ENCODE measurements at places on chromosomes 3 and 15.

GRCh38 chr15:75532413-75533250 lies 46.5 kb downstream of the PTPN9 start:
- H3K36me3 ChIP-seq, result no peaks in the 10 kb centered on the region
- H3K27ac ChIP-seq, result peak overlapping the region; percentile 87
- peak; percentile 38 for DNase-seq
- peaks cover 28% of the 10 kb centered on the region for H3K4me1 ChIP-seq
- H3K27me3 ChIP-seq, result peaks cover 2% of the 10 kb centered on the region

DNA sequence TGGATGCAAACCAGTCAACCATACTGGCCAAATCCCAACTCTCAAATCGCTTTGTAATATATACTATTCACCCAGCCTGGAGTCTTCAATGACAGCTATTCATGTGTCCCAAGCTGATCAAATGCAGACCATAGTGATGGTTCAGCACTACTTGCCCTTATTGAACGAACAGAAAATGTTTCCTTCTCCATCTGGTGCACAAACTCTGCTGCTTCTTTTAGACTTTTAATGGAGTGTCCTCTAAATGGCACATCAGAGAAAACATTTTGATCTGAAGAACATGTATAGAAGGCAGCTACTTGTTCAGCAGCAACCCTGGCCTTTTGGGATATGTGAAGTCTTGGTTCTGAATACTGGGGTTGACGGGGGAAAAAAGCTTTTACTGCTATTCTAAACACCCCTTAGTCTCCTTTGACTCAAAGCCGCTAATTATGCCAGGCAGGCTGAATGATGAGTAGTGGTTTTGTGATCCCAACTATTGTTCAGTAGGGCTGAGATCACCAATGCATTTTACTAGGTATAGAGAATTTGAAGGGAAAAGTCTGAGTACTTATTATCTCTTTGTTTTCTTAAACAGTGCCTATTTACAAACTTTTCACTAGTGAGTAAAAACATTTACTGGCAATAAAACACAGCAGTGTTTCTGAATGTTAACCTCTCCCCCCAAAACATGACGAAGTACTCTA lies 781.2 kb downstream of the ROBO1 start:
- no peaks in the 10 kb centered on the region for H3K36me3 ChIP-seq
- peak overlapping the region; percentile 71 for H3K4me3 ChIP-seq
- H3K27me3 ChIP-seq, result peaks cover 4% of the 10 kb centered on the region

DNA sequence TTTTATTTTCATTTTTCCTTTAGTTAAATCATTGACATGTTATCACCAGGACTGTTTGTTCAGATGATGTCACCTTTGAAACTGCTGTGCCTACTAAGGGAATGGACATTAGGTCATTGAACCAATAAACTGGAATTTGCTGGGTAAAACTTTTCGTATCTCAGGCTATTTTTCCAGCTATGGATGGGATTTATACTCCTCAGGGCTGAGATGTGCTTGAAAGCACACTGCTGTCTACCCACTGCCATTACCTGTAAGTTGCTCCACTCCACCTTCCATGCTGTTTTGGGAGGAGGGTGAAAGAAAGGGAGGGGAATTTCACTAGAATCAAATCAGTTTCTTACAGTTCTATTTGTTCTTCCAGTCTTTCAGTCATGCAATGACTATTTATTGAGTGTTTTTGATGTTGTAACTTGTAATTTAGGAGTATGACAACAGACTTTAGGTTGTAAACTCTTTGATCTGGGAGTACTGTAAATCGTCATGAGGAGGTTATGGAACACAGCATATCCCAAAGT lies 11.3 kb downstream of the EHD4 start:
- no peak overlapping the region for H3K27ac ChIP-seq
- no peak for DNase-seq
- peaks cover 2% of the 10 kb centered on the region for H3K27me3 ChIP-seq

DNA sequence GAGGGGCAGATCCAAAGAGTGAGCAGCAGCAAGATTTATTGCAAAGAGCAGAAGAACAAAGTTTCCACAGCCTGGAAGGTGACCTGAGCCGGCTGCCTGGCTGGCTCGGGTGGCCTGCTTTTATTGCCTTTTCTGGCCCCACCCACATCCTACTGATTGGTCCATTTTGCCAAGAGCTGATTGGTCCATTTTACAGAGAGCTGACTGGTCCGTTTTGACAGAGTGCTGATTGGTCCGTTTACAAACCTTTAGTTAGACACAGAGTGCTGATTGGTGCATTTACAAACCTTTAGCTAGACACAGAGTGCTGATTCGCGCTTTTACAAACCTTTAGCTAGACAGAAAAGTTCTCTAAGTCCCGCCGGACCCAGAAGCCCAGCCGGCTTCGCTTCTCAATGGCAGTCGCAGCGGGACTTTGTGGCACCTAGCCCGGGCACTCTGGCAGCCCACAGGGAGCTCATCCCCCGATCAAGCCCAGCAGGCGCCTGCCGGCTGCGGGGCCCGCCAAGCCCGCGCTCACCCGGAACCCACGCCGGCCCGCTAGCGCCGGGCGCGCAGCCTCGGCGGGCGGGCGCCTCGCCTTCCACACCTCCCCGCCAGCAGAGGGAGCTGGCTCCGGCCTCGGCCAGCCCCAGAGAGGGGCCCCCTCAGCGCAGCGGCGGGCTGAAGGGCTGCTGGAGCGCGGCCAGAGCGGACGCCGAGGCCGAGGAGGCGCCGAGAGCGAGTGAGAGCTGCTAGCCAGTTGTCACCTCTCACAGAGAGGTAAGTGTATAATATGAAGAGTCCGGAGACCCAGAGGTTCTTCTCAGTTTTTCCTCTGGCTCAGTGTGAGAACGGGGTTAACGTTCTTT lies 339.2 kb downstream of the CHL1 start:
- peak overlapping the region; percentile 85 for H3K4me3 ChIP-seq
- peaks cover 5% of the 10 kb centered on the region for H3K4me1 ChIP-seq
- H3K36me3 ChIP-seq, result peaks cover 8% of the 10 kb centered on the region
- H3K27me3 ChIP-seq, result peaks cover 3% of the 10 kb centered on the region
- no peak overlapping the region for H3K27ac ChIP-seq
- DNase-seq, result peak; percentile 73

- peaks cover 5% of the 10 kb centered on the region for H3K4me1 ChIP-seq
- H3K36me3 ChIP-seq, result peaks cover 6% of the 10 kb centered on the region
- no peak overlapping the region for H3K27ac ChIP-seq
- H3K27me3 ChIP-seq, result no peaks in the 10 kb centered on the region
- no peak overlapping the region for H3K4me3 ChIP-seq
- DNase-seq, result no peak
These were observed 39.5 kb downstream of the TCF12 start for GRCh38 chr15:56957812-56958406.

GRCh38 chr3:58288011-58288728 lies 17.9 kb upstream of the RPP14 start:
- peaks cover 39% of the 10 kb centered on the region for H3K36me3 ChIP-seq

DNA sequence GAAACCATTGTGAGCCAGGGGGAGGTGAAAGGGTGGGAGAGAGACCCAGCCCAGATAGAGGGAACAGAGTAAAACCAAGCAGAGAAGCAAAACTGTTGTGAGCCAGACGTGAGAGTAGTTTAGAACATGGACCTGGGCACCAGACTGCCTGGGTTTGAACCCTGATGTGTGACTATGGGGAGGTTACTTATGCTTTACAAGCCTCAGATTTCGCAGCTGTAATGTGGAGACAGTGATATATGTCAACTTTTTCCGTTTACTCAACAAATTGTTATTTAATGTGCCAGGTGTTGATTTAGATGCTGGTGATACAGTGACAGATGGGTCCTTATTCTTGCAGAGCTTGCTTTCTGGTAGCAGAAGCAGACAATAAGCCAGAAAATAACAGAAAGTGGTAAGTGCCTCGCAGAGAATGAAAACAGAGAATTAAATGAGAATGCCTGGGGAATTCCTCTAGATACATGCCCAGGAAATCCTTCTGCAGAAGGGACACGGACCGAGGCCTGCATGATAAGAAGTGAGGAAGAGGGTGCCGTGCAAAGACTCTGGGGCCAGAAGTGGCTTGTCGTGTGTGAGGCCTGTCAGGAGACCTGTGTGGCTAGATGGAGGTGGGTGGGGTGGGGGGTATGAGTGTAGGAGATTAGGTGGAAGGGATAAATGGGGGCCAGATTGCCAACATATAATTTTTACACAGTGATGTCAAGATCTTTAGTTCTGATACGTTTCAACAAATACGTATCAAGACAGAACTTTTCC lies 15.0 kb downstream of the KAT2B start:
- no peak overlapping the region for H3K27ac ChIP-seq
- H3K4me3 ChIP-seq, result no peak overlapping the region
- H3K27me3 ChIP-seq, result no peaks in the 10 kb centered on the region

DNA sequence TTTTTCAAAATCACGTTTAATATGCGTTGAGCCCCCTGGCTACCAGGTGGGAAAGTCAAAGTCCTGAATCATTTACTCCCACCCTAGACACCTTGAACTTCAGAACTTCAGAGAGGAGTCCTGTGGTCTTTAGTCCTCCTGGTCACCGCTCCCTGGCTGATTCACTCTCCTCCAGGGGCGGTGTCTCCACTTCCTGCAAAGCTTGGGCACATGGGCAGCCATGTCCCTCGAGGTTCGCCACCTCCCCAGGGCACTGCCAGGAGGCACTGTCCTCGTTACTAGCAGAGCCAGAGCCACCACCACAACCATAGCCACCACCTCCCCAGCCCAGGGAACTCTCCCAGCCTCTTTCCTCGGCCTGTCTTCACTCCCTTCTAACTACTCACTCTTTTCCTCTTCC lies 31.0 kb downstream of the LOXL1 start:
- no peak for DNase-seq
- H3K36me3 ChIP-seq, result no peaks in the 10 kb centered on the region
- peaks cover 18% of the 10 kb centered on the region for H3K4me1 ChIP-seq
- no peak overlapping the region for H3K4me3 ChIP-seq
- H3K27me3 ChIP-seq, result peaks cover 12% of the 10 kb centered on the region

DNA sequence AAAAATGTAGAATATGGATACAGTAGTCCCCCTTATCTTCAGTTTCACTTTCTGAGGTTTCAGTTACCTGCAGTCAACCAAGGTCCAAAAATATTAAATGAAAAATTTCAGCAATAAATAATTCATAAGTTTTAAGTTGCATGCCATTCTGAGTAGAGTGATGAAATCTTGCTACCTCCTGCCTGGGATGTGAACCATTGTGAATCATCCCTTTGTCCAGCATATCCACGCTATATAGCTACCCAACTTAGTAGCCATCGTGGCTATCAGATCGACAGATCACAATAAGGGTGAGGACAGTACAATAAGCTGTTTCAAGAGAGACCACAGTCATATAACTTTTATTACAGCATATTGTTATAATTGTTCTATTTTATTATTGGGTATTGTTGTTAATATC lies 1.2 kb upstream of the LARS2 start:
- no peak overlapping the region for H3K27ac ChIP-seq
- no peak for DNase-seq

- H3K4me3 ChIP-seq, result peak overlapping the region; percentile 79
- peaks cover 8% of the 10 kb centered on the region for H3K36me3 ChIP-seq
- peak; percentile 48 for DNase-seq
These were observed 5.1 kb downstream of the RNU6-1 start for GRCh38 chr15:67834581-67835296.

GRCh38 chr3:14725013-14725412 lies 50.1 kb downstream of the C3orf20 start:
- peaks cover 4% of the 10 kb centered on the region for H3K4me1 ChIP-seq
- no peak overlapping the region for H3K4me3 ChIP-seq
- no peak overlapping the region for H3K27ac ChIP-seq
- peaks cover 2% of the 10 kb centered on the region for H3K27me3 ChIP-seq
- H3K36me3 ChIP-seq, result no peaks in the 10 kb centered on the region
- no peak for DNase-seq

DNA sequence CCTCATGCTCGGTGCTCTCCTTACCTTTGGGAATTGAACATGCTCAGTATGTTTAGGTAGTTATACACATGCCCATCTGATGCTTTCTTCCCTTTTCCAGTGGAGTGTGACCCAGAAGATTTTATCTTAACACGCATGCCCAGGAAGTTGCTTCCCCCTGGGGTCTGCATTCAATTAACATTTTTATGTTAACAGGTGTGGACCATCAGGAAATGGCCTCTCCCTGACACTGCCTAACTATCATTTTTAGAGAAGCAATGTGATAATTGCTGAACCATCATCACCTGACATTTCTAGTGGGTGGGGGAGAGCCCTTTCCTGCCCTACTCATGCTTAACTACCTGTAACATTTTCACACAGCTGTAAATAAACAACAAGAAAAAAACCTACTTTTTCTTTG lies 55.1 kb upstream of the TGFBR2 start:
- H3K4me1 ChIP-seq, result peaks cover 5% of the 10 kb centered on the region
- DNase-seq, result no peak
- H3K27me3 ChIP-seq, result no peaks in the 10 kb centered on the region
- no peak overlapping the region for H3K4me3 ChIP-seq
- no peak overlapping the region for H3K27ac ChIP-seq

GRCh38 chr15:47887241-47887800 lies 170.0 kb downstream of the SEMA6D start:
- peak overlapping the region; percentile 11 for H3K27ac ChIP-seq
- no peaks in the 10 kb centered on the region for H3K36me3 ChIP-seq
- H3K27me3 ChIP-seq, result no peaks in the 10 kb centered on the region
- H3K4me3 ChIP-seq, result no peak overlapping the region

- H3K4me1 ChIP-seq, result peaks cover 1% of the 10 kb centered on the region
- H3K27ac ChIP-seq, result no peak overlapping the region
- H3K36me3 ChIP-seq, result no peaks in the 10 kb centered on the region
- no peak for DNase-seq
- no peaks in the 10 kb centered on the region for H3K27me3 ChIP-seq
These were observed 103.3 kb upstream of the COL8A1 start for GRCh38 chr3:99534951-99535704.

GRCh38 chr15:28094732-28095521 lies 4.2 kb downstream of the OCA2 start:
- no peak overlapping the region for H3K27ac ChIP-seq
- peak; percentile 50 for DNase-seq
- H3K4me3 ChIP-seq, result peak overlapping the region; percentile 94
- peaks cover 24% of the 10 kb centered on the region for H3K27me3 ChIP-seq
- peaks cover 20% of the 10 kb centered on the region for H3K4me1 ChIP-seq

- H3K27me3 ChIP-seq, result peaks cover 2% of the 10 kb centered on the region
- no peaks in the 10 kb centered on the region for H3K4me1 ChIP-seq
- no peaks in the 10 kb centered on the region for H3K36me3 ChIP-seq
- DNase-seq, result no peak
These were observed 32.9 kb downstream of the TIMP4 start for GRCh38 chr3:12125772-12126171.

DNA sequence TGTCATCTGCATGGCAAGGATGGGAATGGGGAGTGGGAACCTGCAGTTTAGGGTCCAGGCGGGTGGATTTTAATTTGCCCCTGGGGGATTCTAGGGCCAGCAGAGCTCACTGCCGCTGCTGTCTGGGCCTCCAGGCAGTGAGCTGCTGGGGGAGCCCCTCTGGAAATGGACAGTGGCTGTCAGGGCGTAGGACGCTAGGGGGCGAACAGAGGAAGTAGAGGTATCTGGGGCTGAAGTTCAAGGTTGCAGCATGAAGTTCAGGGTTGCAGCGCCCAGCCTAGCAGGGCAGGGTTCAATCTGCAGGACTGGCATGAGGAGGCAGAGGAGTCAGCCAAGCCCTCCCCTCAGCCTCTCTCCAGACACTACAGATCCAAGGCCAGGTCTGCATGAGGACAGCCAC lies 49.5 kb downstream of the APBA2 start:
- peaks cover 4% of the 10 kb centered on the region for H3K36me3 ChIP-seq
- H3K4me3 ChIP-seq, result no peak overlapping the region
- DNase-seq, result peak; percentile 72
- peaks cover 42% of the 10 kb centered on the region for H3K4me1 ChIP-seq
- H3K27ac ChIP-seq, result no peak overlapping the region
